ENCODE measurements at places on chromosomes 2 and 18.
A peak's percentile ranks its signal among the peaks of the same experiment; 100 is the strongest.

- no peak for DNase-seq
These were observed 1063.8 kb downstream of the SOCS6 start for GRCh38 chr18:71352618-71353017.

DNA sequence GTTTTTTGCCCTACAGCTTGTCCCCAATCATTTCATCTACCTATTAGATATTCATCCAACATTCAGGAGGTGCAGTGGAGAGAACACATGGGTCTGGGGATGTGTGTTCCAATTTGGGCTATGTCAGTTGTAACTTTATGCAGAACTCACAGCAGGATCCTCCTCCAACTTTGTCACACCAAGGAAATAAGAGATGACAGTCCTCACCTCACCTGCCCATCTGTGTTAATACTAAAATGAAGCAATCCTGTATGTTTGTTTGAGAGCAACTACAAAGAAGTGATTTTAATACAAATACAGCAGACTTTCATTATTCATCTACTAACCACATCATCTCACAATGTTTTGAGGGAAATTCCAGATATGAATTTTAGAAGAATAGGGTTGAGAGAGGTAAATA, 126.7 kb downstream of the ARHGAP15 start:
- DNase-seq: no peak

DNA sequence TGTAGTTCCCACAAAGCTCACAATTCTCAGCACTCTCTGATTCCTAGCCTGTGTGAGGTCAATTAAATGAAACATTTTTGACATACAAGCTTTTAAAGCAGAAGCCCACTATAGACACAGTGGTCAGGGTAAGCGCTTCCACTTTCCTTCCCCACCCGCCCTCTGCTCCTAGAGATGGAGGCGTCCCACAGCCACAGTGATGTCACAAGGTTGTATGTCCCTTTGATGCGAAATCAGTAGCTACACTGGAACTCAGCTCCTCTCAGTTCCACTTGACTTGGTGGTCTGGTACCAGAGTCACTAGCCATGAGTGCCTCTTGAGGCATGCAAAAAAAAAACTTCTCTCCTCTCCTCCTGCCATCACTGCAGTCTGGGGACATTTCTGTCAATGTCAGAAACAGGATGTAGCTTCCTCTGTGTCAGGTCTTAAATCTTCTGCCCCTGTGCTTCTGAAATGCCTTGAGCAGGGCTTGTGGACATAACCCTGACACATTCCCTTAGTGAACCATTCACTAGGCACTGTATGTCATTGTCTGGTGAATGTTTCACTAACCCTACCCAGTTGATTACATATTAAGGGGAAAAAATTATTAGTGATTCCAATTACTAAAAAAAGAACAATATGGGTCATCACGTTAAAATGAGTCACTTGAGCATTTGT, 7.8 kb downstream of the SULT1C4 start:
- DNase-seq: no peak

- peak; percentile 39 for DNase-seq
These were observed 602.6 kb upstream of the VRK2 start for GRCh38 chr2:57443973-57444521.

DNA sequence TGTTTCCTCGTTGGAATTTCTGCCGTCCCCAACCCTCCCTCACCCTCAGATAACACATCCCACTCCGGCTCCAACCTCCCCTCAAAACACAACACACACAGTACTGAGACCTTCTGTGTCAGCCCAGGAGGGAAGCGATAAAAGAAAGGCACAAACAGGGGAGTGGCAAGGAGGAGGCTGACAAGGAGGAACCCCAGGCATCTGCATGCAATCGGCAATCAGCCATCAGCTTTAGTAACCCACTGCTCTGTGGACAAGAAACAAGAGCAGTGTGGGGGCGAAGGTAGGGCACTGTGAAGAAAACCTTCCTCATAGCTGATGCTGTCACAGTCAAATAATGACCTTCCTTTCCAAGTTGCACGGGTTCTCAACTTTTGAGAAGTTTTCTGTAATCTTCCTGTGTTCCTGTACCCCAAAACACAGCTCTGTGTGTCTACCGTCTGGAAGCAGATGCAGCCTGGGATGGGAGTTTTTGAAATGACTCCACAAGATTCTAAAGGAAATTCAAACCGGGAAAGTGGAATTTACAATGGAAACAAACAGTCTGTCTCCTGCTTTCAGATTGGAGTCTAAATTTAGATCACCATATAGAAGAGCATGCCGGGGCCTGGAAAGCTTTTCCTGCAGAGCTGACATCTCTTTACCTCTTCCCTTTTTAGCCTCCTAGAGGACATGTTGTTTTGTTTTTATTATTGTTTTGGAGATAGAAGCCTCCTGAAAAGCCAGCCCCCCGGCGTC, 16.4 kb upstream of the LPIN2 start:
- DNase-seq: no peak

GRCh38 chr2:43332653-43333052, 106.2 kb upstream of the ZFP36L2 start:
- no peak for DNase-seq

- peak; percentile 65 for DNase-seq
These were observed 157.5 kb upstream of the SESTD1 start for GRCh38 chr2:179422037-179422643.

DNA sequence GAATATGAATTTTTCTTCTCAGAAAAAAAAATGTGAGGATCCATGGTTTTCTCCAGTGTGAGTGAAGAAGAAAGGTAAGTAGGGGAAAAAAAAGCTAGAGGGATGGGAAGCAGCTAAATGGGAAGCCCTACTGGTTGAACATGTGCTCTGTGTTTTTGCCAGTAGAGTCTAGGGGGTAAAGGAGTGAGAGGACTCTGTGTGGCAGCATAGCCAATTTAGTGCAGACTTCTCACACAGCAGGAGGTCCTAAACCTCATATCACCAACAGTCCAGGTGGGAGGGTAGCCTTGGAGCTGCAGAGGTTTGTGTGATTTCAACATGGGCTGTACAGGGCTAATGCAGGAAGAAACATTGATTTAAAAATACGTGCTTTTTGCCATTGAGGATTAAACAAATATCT, 334.5 kb upstream of the SPHKAP start:
- DNase-seq: no peak

GRCh38 chr2:46302005-46302695, 4.9 kb downstream of the EPAS1 start:
- no peak for DNase-seq

- no peak for DNase-seq
These were observed 112.2 kb upstream of the SESTD1 start for GRCh38 chr2:179376881-179377280.

GRCh38 chr2:241980193-241980592, 110.7 kb downstream of the RTP5 start:
- no peak for DNase-seq

- DNase-seq: no peak
These were observed 102.5 kb downstream of the RBM43 start for GRCh38 chr2:151159109-151159662.

- DNase-seq: no peak
These were observed 670.3 kb upstream of the HS6ST1 start for GRCh38 chr2:128988967-128989366.

- no peak for DNase-seq
These were observed 22.5 kb downstream of the CYRIA start for GRCh38 chr2:16643099-16643498.

GRCh38 chr2:44121899-44122298, 46.8 kb upstream of the PPM1B start:
- DNase-seq: no peak

GRCh38 chr2:45963816-45964215, 312.3 kb downstream of the PRKCE start:
- DNase-seq: no peak

DNA sequence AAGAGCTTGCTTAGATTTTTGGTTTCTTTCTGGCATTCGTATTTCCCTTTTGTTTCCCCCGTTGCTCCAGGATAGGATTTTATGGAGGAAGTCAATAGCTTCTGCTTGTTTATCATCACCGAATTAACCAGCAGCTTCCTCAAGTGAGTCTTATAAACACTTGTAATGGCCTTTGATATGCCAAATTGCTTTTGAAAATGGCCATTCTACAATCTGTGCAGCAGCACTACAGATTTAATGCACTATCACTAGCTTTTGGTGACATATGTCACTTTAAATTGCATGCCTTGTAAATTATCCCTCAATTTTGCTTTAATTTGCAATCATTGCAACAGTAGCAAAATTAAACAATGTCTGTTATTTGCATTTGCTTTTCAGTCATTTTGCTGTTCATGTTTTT, 774.7 kb downstream of the METTL4 start:
- DNase-seq: no peak

DNA sequence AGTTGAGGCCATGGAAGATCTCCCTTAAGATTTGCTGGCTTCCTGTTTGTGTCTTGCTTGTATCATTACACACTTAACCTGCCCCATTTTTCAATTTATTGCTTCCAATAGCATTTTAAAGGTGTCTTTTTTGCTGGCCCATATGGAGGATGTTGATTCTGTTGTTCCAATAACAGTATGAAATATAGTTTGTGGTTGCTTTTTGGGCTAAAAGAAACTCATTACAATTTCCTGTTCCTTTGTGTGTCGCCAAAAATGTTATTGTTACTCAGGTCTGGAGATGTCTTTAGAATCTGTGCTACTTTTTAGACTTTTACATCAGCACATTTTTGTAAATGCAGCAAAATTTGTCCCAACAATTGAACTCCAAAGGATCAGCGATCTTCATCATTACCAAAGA, 234.0 kb upstream of the ITGA4 start:
- DNase-seq: no peak

DNA sequence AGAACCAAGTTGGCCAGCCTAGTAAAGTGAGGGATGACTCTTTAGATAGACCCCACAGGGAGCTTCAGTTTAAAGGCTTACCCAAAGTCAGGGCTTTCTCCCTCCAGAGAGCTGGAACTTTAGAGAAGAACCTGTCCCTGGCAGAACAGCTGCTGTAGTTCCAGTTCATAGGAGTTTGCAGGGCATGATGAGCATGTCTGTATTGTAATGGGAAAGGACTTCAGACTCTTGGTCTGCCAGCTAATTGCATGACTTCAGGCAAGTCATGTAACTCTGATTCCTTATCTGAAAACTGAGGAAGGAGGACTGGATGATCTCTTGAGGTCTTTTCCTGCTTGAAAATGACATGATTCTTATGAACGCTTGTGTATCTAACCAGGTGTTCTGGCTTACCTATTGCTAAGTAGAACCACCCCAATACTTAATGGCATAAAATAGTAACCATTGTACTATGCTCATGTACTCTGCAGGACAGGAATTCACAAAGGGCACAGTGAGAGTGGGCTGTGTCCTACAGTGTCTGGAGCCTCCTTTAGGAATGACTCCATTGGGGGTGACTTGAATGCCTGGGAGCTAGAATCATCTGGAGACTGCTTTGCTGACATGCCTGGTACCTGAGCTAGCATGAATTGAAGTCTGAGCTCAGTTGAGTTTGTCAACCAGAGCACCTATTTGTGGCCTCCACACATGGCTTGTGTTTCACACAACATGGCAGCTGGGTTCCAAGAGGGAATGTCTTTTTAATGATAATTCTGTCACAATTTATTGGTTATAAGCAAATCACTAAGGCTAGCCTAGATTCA, 18.9 kb downstream of the SP5 start:
- no peak for DNase-seq

DNA sequence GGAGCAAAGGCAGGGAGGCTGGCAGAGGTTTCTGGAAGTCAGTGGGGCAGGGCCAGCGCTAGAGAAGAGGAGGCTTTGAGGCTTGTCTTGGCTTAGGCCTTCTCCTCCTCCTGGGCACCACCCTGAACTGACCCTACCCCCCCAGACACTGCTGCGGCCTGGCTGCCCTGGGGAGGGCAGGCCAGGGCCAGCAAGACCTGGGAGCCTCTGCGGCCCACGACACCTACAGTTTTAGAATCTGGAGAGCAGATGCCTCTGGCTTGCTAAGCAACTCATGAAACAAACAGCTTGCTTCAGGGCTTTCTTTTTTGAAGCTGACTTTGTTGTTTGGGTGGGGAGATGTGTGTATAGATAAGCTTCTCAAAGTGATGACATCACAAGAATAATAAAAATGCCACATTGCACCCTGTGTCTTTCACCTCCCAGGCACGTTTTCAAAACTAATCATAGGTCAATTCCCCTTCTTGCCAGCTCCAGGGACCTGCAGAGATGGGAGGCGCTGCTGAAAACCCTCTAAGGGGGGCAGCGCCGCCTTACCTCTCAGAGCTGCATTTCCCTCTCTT, 46.2 kb upstream of the SMAD7 start:
- peak; percentile 72 for DNase-seq

- no peak for DNase-seq
These were observed 6.0 kb downstream of the GPC1 start for GRCh38 chr2:240441326-240441992.

DNA sequence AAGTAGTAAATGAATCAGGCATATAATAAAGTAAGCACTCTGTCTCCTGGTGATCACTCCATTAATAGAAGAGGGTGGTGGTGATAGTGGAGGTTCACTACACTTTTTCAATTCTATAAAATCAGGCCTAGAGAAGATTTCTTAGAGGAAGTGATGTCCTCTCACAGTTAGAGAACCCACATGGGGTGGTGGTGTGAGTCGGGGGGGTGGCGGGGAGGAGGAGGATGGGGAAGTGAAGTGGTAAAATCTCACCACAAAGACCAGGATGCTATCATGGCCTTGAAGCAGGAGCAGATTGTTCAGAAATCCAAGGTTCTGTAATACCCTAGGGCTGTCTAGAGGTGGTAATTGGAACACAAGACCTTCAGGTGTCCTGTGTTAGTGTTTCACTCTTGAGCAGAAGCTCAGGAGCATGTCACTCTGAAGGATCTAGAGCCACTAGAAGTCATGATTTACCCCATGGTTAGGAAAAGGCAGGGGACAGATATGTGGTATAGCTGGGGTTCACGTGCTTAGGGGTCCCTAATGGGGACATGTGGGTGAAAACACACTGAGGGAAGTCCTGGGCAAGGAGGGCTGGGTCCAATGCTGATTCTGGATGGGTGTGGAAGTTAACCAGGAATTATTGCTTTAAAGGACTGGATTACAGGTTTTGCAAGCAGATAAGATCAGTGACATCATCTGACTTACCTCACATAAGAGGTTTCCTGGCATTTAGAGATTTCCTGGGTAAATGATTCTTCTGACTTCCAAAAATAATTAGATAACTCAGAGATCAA, 31.0 kb downstream of the RNF125 start:
- no peak for DNase-seq

GRCh38 chr2:47174733-47175361, 19.7 kb upstream of the STPG4 start:
- peak; percentile 45 for DNase-seq

GRCh38 chr2:240586919-240587800, 626 bp downstream of the CAPN10 start:
- DNase-seq: no peak

Measured in AG08395 (cell line).